ENCODE measurements at places on chromosomes 16 and 17. TPM values are rescaled to one million over a fixed set of nuclear protein-coding genes. Genes with fewer than 3 reads are reported as not detected.

ABCA9 gene
- 76.4 TPM for total RNA-seq

SLC16A6 gene
- 0.92 TPM for total RNA-seq

KRT32 gene
- not detected for total RNA-seq

TP53TG3B gene
- not detected for total RNA-seq

CTF1 gene
- total RNA-seq = 0.92 TPM

SYNGR3 gene
- total RNA-seq = 0.66 TPM

MFAP4 gene
- total RNA-seq = 3.1 TPM

CBX8 gene
- 4.2 TPM for total RNA-seq

NGFR gene
- total RNA-seq = 0.13 TPM

CCDC144A gene
- 4.2 TPM for total RNA-seq
